ENCODE measurements at places on chromosomes 2 and 18. TPM values are rescaled to one million over a fixed set of nuclear protein-coding genes. Genes with fewer than 3 reads are reported as not detected.
A peak's percentile ranks its signal among the peaks of the same experiment; 100 is the strongest.

- no peak for DNase-seq
Observed at GRCh38 chr2:180716186-180717180, 263.9 kb upstream of the UBE2E3 start.

Gene CCDC121
- 4.7 TPM for total RNA-seq

Gene UGT1A8
- 0.50 TPM for total RNA-seq

DNA sequence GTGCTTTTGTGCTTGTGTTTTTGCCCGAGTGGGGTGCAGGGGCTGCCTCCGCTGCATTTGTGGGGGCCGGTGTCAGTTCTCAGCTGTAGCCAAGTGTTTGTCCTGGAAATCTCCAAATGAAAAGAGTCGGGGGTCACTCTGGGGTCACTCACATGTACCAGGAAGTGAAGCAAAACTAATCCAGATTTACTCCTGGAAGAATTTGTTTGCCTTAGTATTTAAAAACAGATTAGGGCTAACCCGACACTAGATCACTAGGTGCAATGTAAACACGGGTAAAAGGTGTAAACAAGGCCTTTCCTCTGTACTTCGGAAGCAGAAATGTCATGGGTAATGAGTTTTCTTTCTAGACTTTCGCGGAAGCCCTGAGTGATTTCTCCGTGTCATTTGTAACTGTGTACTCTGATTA, 50.3 kb downstream of the GBX2 start:
- DNase-seq = no peak

GRCh38 chr2:70548233-70548632, 5.4 kb downstream of the TGFA start:
- DNase-seq = no peak

DNA sequence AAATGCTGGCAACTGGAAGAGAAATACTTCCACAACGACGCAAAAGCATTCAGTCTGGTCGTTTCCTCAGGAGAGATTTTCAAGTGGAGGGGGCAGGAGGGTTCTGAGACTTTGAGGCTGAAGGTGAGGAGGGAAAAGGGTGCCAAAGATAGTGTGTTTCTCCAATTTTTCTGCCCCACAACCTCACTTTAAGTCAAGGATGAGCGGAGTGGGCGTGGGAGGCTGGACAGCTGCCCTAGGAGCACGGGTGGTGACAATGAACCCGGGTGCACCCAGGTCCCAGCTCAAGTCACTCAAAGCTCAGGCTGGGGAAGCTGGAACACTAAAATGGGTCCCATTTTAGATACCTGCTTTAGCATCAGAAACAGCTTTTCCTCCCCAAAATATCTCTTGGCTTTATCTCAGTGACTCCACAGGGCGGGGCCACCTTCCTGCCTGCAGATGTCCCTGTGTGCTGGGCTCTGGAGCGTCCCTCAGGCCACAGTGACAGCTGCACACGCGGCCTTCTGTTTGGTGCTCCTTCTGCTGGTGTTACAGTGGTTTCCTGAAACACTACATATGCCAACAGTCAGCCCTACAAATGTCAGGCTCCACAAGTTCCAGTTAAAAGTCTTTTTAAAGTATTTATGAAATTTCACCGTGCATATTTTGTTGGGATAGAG, 1.4 kb upstream of the MBP start:
- no peak for DNase-seq

- peak; percentile 56 for DNase-seq
Observed at GRCh38 chr18:3451989-3452749, 2.2 kb downstream of the TGIF1 start.

GRCh38 chr2:41736105-41736567, 311.7 kb upstream of the PKDCC start:
- no peak for DNase-seq

GRCh38 chr2:19882286-19882685, 19.5 kb downstream of the TTC32 start:
- no peak for DNase-seq

- DNase-seq = no peak
Observed at GRCh38 chr18:56878711-56879110, 227.6 kb downstream of the WDR7 start.

GRCh38 chr2:98118161-98118560, 31.2 kb downstream of the VWA3B start:
- DNase-seq = no peak

Gene REG3A
- total RNA-seq = 0.45 TPM

Gene PRKAG3
- not detected for total RNA-seq

DNA sequence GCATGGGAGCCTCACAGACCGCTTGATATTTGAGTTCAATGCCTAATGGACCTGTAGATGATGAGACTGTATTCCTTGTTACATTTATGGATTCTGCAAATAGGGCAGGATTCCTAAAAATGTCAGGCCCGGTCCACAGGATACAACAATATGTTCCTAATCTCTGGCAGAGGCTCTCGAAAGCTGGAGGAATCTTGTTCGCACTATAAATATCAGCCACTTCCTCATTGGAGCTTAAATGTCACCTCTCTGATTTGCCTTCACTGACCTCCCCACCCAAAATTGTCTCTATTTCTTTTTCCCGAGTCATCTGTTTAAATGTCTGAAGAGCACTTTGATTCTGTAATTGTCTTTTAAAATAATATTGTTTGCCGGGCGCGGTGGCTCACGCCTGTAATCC, 12.0 kb upstream of the ACSL3 start:
- no peak for DNase-seq

DNA sequence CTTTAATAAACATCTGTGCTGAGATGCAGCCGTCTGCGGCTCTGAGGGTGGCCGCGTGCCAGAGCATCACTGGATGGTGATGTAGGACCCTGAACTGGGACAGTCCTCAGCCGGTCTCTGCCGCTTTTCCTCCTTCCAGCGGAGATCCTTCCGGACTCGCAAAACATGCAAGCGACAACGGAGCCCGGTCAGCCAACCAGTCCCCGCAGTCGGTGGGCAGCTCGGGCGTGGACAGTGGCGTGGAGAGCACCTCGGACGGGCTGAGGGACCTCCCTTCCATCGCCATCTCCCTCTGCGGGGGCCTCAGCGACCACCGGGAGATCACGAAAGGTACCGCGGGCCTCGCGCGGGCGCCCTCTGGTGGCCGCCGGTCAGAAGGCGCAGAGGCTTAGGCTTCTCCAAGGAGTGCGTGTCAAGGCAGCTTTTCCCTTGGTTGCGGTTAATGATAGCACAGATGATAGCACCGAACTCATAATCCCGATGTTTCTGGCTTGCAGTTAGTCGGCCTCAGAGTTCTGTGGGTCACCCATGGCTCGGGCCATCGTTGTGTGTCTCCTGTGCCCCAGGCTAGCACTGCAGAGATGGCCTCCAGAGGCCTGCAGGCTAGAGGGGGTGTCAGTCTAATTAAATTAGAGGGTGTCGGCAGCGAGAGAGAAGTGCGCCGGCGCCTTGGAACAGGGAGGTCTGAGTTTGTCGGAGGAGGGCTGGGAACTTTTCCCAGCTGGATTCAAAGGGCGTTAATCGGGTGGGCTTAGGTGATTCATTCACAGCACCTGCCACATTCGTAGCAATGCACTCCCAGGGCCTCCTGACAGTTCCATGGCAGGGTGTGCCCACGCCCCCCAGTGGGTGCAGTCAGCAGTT, 38.5 kb downstream of the LPIN1 start:
- peak; percentile 59 for DNase-seq

DNA sequence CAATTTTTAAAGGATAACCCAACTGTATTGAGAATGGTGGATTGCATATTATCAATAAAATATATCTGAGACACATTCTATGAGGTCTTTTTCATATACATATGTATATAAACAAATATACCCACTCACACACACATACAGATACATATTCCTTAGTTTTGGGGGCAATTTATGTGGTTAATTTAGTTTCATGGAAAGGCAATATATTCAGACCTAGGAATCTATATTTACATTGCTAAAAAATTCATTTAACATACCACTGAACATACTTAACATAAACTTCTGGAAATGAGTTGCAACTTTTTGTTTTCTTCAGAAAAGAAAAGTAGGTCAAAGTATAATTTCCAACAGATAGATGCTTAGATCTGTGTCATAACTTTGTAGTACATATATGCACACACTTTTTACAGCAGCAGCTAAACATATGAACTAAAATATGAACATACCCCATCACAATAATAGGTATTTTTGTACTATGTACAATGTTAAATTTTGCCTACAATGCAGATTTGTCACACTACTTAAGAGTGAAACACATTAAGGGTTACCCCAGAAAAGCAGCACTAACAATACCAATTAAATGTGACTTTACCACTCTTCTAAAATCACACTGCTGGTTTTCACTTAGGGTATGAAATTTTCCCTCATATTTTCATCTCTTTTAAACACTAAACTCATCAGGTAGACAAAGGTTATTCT, 23.0 kb downstream of the HEATR5B start:
- DNase-seq = no peak

- peak; percentile 81 for DNase-seq
Observed at GRCh38 chr2:165015052-165015642, 59.8 kb upstream of the SLC38A11 start.

DNA sequence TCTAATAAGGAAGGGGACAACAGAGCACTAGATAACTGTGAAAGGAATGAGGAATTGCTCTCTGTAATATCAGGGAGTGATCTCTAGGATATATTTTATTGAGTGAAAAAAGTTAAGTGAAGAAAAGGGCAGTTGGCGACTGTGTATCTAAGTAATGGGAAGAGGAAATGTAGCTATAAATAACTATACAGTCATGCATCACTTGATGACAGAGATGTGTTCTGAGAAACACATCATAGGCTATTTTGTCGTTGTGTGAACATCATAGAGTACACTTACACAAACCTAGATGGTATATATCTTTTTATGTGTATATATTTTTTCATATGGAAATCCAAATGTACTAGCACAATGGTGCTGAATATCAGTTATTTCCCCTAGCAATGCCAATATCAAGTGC, 329.3 kb downstream of the TXNL1 start:
- DNase-seq = no peak

Gene ALPI
- 4.4 TPM for total RNA-seq

Gene EML4
- total RNA-seq = 125 TPM

DNA sequence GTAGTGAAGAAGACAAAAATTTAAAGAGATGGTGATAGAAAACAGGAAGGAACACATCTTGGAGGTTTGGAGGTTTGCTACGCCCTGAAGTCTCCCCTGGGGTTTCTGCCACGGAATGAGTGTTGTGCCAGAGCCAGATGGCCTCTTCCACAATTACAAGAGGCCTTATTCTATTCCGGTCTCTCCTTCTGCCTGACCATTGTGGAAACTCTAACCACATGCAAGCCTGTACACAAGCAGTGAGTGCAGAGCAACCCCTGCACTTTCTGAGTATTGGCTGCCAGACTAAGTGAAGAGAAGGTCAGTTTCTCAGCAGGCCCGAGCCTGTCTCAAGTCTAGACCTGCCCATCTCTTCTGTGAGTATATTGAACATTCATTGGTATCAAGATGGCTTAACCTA, 22.7 kb upstream of the MYO1B start:
- DNase-seq = no peak

- DNase-seq = peak; percentile 87
Observed at GRCh38 chr2:195307751-195308150, 349.3 kb upstream of the SLC39A10 start.

GRCh38 chr2:222652491-222653255, 3.2 kb downstream of the FARSB start:
- no peak for DNase-seq

- no peak for DNase-seq
Observed at GRCh38 chr2:54332386-54332785, 76.4 kb upstream of the TSPYL6 start.

DNA sequence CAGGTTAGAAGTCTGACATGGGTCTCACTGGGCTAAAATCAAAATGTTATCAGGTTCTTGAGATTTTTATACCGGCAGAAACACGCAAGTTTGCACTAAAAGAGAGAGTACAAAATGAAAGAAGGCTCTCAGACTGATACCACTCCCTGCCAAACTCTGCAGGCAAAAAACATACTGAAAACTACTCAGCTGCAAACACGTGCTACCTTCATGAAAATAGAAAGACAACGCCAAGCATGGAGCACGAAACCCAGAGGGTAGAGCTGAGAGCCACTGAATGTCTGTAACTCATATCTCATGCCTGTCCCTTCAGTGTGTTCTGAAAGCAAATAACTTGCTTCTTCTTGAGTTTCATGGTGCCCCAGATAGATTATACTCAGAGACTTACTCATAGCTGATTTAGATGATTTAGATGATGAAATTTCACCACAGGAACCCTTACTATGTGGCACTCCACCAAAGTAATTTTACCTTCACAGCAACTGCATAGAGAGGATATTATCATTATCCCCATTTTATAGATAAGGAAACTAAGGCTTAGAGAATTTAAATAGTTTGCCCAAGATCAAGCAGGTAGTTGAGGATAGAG, 313.0 kb upstream of the SLC39A10 start:
- no peak for DNase-seq

DNA sequence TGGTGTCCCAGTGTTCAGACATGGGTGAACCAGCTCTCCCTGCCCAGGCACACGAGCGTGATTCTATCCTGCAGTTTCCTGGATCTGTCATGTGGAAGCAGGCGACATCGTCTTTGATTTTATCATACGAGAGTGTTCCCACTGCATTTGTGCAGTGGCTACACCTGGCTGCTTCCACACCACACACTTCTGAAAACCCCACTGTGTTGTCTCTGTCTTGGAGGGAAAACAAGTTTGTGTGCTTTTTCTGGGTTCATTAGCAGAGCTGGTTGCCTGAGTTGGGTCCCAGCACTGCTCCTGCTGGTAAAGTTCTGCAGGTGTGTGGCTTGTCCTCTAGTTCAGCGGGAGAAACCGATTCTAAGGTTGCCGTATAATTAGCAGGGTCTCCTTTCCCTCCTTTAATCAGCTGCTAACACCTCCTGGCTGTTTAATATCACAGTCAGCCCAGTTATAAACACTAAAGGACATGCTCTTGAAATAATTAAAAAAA, 58.5 kb upstream of the TWIST2 start:
- DNase-seq = no peak

Gene RUFY4
- not detected for total RNA-seq

Gene SCYGR4
- not detected for total RNA-seq

GRCh38 chr18:22314420-22314819, 103.3 kb downstream of the CTAGE1 start:
- no peak for DNase-seq

Gene POTEI
- total RNA-seq = 7.0 TPM

- no peak for DNase-seq
Observed at GRCh38 chr2:8018956-8019355, 662.9 kb upstream of the ID2 start.

- no peak for DNase-seq
Observed at GRCh38 chr2:210961249-210961648, 404.9 kb downstream of the CPS1 start.

Gene DYNAP
- total RNA-seq = not detected

GRCh38 chr2:217289177-217289906, 429.5 kb upstream of the TNP1 start:
- DNase-seq = peak; percentile 28

- DNase-seq = no peak
Observed at GRCh38 chr2:106859498-106859897, 26.5 kb downstream of the ST6GAL2 start.

Gene SKA1
- total RNA-seq = 32.4 TPM

- DNase-seq = no peak
Observed at GRCh38 chr18:27135504-27136207, 49.5 kb downstream of the CHST9 start.

GRCh38 chr2:63976125-63976510, 43.1 kb downstream of the VPS54 start:
- DNase-seq = no peak

- DNase-seq = no peak
Observed at GRCh38 chr2:199922856-199923255, 11.8 kb downstream of the C2orf69 start.
